ENCODE measurements at places on chromosomes 16 and 17.

GRCh38 chr17:75272848-75273184 is 1.8 kb upstream of the MIF4GD start:
- H3K27ac ChIP-seq, result no peak overlapping the region
- H3K4me1 ChIP-seq, result peaks cover 17% of the 10 kb centered on the region
- no peaks in the 10 kb centered on the region for H3K27me3 ChIP-seq
- DNase-seq, result no peak
- no peak overlapping the region for H3K4me3 ChIP-seq

GRCh38 chr16:85222155-85222863 is 110.0 kb upstream of the CIBAR2 start:
- H3K36me3 ChIP-seq, result no peaks in the 10 kb centered on the region
- peaks cover 5% of the 10 kb centered on the region for H3K4me1 ChIP-seq
- H3K27ac ChIP-seq, result no peak overlapping the region
- no peak overlapping the region for H3K4me3 ChIP-seq

- H3K27me3 ChIP-seq, result no peaks in the 10 kb centered on the region
- no peak for DNase-seq
- H3K27ac ChIP-seq, result no peak overlapping the region
- H3K4me3 ChIP-seq, result no peak overlapping the region
- H3K36me3 ChIP-seq, result no peaks in the 10 kb centered on the region
Measured at GRCh38 chr17:17768424-17769088, 68.2 kb downstream of the SREBF1 start.

- H3K4me1 ChIP-seq, result no peaks in the 10 kb centered on the region
- no peak overlapping the region for H3K4me3 ChIP-seq
- H3K36me3 ChIP-seq, result no peaks in the 10 kb centered on the region
- no peak for DNase-seq
- no peaks in the 10 kb centered on the region for H3K27me3 ChIP-seq
- H3K27ac ChIP-seq, result no peak overlapping the region
Measured at GRCh38 chr17:33015716-33016346, 24.2 kb downstream of the SPACA3 start.

- no peak for DNase-seq
- peaks cover 29% of the 10 kb centered on the region for H3K27me3 ChIP-seq
- H3K27ac ChIP-seq, result no peak overlapping the region
Measured at GRCh38 chr17:58153046-58153445, 4.9 kb downstream of the OR4D1 start.

- DNase-seq, result peak; percentile 78
- H3K4me1 ChIP-seq, result no peaks in the 10 kb centered on the region
- no peaks in the 10 kb centered on the region for H3K36me3 ChIP-seq
- H3K27ac ChIP-seq, result no peak overlapping the region
- H3K27me3 ChIP-seq, result no peaks in the 10 kb centered on the region
Measured at GRCh38 chr16:11407047-11407982, 62.1 kb downstream of the RMI2 start.

DNA sequence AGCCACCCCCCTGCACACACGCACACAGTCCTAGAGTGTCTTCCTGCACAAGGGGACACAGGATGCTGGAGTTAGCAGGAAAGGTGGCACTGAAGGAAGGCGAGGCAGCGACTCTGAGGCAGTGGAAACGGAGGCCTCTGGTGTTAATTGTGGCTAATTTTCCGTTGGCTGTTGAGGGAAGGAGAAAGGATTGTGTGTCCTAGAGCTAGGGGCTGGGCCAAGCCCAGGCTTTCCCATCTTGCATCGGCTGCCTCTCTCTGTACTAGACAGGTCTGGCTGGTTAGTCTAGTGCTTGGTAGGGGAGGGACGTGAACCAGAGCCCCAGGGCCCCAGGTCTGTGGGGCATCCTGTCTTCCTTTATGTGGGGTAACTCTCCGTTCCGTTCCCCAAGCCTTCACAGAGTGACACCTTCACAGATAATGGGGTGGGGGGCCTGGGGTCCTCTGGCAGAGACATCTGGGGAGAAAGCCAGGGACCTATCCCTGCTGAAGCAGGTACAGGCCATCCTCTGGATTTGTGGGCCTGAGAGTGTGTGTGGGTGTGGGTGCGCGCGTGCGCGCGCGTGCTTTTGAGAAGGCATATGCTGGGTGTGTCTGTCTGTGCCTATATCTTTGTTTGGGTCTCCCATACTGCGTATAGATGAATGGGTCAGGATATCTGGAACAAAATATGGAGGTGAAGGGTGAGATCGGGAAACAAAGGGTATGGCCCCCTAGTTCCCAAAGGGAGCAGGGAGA is at the start of gene CHD3:
Gene CHD3, plus strand, starts transcription at position 606 of the 737 bp plus-strand sequence. CDS start 212 bp downstream, outside the sequence.
- peak within 1 kb of the TSS; percentile 46 for H3K27ac ChIP-seq
- H3K4me3 ChIP-seq, result peak within 1 kb of the TSS; percentile 79
- DNase-seq, result peak; percentile 47
- no peaks in the 10 kb centered on the region for H3K27me3 ChIP-seq
- peaks cover 10% of the 10 kb centered on the region for H3K36me3 ChIP-seq

DNA sequence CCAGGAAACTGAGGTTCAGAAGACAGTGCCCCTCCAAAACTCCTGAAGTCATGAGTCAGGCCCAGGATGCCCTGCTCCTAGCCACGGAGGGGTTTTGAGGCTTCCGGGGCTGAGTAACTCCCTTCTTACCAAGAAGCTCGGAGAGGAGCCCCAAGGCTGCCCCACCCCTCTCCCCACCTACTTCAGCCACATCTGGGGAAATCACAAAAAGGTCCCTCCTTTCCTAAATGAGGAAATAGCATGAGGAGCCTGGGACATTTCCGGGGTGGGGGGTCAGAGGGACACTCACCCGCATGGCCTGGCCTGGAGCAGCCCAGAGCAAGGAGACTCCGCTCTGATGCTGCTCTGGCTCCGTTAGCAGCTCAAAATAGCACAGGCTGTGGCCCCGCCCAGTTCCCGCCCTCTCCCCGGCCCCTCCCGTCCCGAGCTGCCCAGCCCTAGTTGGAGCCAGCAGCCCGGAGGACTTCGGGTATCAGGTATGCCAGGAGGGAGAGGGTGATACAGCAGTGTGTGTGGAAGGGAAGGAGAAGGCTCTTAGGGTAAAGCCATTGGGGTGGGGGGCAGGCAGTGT is 40.1 kb downstream of the MYO18A start:
- H3K4me3 ChIP-seq, result peak overlapping the region; percentile 83
- peak; percentile 66 for DNase-seq
- peaks cover 42% of the 10 kb centered on the region for H3K4me1 ChIP-seq
- peak overlapping the region; percentile 81 for H3K27ac ChIP-seq
- peaks cover 3% of the 10 kb centered on the region for H3K36me3 ChIP-seq

DNA sequence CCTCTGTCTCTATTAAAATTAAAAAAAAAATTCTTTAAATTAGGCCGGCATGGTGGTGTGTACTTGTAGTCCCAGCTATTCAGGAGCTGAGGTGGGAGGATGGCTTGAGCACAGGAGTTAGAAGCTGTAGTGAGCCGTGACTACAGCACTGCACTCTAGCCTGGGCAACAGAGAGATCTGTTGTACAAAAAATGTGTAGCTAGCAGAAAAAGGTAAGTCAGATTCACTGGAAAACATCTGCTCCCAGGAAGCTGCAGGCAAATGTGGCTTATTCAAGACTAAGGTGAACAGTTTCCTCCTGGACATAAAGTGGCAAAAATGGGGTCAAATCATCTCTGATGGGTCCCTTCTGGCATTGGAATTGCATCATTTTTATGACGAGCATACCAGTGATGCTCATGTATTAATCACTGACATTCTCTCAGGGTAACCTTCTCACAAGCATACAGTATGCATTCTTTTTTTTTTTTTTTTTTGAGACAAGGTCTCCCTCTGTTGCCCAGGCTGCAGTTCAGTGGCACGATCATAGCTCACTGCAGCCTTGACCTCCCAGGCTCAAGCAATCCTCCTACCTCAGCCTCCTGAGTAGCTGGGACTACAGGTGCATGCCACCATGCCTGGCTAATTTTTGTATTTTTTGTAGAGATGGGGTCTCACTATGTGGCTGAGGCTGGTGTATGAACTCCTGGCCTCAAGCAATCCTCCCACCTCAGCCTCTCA is 48.7 kb downstream of the CPPED1 start:
- no peaks in the 10 kb centered on the region for H3K27me3 ChIP-seq
- no peak overlapping the region for H3K27ac ChIP-seq
- H3K4me1 ChIP-seq, result no peaks in the 10 kb centered on the region
- H3K36me3 ChIP-seq, result no peaks in the 10 kb centered on the region

DNA sequence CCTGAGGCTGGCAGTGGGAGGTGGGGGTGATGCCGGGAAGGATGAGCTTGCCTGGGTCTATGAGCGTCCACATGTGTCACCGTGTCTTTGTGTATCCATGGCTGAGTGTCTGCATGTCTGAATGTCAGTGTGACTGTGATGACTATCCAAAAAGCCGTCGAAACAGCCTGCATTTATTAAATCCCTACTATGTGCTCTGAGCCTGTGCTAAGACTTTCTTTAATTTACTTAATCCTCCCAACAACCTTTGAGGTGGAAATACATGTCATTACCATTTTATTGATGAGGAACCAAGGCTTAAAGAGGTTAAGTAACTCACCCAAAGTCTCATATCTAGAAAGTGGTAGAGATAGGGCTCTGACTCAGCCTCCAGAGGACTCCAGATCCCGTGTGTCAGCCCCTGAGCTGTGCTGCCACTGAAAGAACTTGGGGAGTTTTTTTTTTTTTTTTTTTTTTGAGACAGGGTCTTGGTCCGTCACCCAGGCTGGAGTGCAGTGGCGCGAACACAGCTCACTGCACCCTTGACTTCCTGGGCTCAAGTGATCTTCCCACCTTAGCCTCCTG is 20.0 kb downstream of the ARHGAP23 start:
- H3K27ac ChIP-seq, result no peak overlapping the region
- H3K4me3 ChIP-seq, result no peak overlapping the region
- peaks cover 4% of the 10 kb centered on the region for H3K27me3 ChIP-seq
- no peaks in the 10 kb centered on the region for H3K4me1 ChIP-seq
- H3K36me3 ChIP-seq, result no peaks in the 10 kb centered on the region

- peaks cover 7% of the 10 kb centered on the region for H3K36me3 ChIP-seq
- H3K27ac ChIP-seq, result no peak overlapping the region
- no peaks in the 10 kb centered on the region for H3K27me3 ChIP-seq
- DNase-seq, result no peak
- no peak overlapping the region for H3K4me3 ChIP-seq
Measured at GRCh38 chr16:14135704-14136103, 64.6 kb downstream of the MRTFB start.

DNA sequence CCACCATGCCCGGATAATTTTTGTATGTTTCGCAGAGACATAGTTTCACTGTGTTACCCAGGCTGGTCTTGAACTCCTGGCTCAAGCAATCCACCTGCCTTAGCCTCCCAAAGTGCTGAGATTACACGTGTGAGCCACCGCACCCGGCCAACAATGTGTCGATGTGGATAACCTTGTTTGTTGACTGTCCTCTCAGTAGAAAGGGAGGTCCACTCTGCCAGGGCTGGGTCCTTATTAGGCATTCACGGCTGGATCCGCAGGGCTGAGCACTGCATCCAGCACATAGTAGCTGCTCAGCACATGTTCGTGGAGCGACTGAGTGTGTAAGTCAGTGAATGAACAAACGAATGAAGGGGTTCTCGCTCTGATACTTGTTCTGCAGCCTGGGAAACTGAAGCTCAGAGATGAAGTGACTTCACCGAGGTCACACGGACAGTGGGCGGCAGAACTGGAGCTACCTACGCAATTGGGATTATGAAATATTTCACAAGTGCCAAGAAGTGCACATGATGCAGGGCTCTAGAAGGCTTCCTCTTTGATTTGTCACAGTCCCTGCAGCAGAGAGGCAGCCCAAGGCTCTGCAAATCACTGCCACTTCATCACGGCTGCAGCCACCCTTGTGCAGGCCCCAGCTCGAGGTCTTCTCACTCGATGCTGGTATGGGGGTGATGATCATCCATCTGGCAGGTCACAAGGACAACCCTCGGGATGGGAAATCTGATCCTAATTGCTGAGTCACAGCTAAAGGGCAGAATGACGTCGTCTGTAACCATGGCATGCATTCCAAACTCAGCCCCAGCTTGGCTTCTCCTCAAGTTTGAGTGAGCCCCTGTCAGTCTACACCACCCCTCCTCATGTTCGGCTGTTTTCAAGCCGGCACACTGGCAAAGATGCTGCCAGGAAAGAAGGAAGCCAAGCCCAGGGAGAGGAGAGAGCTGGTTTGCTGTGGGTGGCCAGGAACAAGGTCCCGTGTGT is 28.0 kb upstream of the SNN start:
- no peak for DNase-seq
- no peaks in the 10 kb centered on the region for H3K27me3 ChIP-seq
- no peak overlapping the region for H3K27ac ChIP-seq
- no peaks in the 10 kb centered on the region for H3K36me3 ChIP-seq
- peaks cover 9% of the 10 kb centered on the region for H3K4me1 ChIP-seq
- H3K4me3 ChIP-seq, result no peak overlapping the region

GRCh38 chr17:57044976-57045867 is 39.8 kb upstream of the AKAP1 start:
- H3K4me3 ChIP-seq, result peak overlapping the region; percentile 69
- no peaks in the 10 kb centered on the region for H3K36me3 ChIP-seq
- no peaks in the 10 kb centered on the region for H3K27me3 ChIP-seq
- peak; percentile 17 for DNase-seq
- H3K27ac ChIP-seq, result no peak overlapping the region

GRCh38 chr17:31281061-31281460 is 16.0 kb downstream of the OMG start:
- no peak overlapping the region for H3K4me3 ChIP-seq
- DNase-seq, result no peak
- no peaks in the 10 kb centered on the region for H3K36me3 ChIP-seq
- H3K27me3 ChIP-seq, result no peaks in the 10 kb centered on the region
- H3K27ac ChIP-seq, result no peak overlapping the region

DNA sequence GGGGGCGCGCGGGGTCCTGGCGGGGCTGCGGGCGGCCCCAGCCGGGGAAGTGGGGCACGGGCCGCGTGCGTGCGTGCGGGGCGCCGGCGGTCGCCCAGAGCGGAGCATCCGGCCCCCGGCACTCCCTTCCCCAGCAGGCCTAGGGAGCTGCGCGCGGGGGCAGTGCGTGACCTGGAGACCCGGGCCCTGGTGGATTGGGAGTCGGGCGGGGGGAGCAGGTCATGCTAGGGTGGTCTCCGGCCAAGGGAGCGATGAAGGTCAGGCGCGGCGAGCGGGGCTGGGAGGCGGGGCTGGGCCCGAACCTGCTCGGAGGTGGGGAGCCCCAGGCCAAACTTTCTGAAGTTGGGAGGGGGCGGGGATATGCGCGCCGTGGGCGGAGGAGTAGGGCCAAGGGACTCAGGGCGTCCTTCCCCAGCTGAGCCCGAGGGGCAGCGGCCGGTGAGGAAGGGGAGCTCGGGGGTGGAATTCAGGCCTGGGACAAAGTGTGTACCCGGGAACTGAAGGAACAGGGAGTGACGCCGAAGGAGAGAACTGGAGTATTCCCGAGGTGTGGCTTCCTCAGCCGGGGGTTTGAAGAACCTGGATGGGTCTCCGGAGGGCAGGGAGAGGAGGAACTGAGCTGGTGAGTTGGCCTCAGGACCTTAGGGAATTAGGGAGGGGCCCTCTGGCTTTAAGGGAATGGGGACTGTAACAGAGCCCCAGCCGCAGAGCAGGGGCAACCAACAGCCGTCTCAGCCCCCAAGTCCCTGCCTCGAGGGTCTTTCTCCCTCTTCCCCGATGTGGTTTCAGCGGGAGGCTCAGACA is 589 bp downstream of the XYLT2 start:
- no peak for DNase-seq
- no peaks in the 10 kb centered on the region for H3K36me3 ChIP-seq
- H3K4me1 ChIP-seq, result peaks cover 10% of the 10 kb centered on the region
- H3K4me3 ChIP-seq, result peak overlapping the region; percentile 75

- H3K27me3 ChIP-seq, result no peaks in the 10 kb centered on the region
- no peak overlapping the region for H3K27ac ChIP-seq
- H3K4me3 ChIP-seq, result no peak overlapping the region
- DNase-seq, result no peak
Measured at GRCh38 chr17:82108496-82108945, 10.5 kb upstream of the FASN start.

- no peak overlapping the region for H3K27ac ChIP-seq
- peaks cover 3% of the 10 kb centered on the region for H3K27me3 ChIP-seq
- no peaks in the 10 kb centered on the region for H3K36me3 ChIP-seq
Measured at GRCh38 chr17:33209671-33210070, 83.4 kb downstream of the ASIC2 start.

All from B cell (primary cell).